CD4-positive, alpha-beta T cell treated with Interleukin-17A for 1 hour (primary cell): ENCODE measurements at places on chromosomes 16 and 17.

DNA sequence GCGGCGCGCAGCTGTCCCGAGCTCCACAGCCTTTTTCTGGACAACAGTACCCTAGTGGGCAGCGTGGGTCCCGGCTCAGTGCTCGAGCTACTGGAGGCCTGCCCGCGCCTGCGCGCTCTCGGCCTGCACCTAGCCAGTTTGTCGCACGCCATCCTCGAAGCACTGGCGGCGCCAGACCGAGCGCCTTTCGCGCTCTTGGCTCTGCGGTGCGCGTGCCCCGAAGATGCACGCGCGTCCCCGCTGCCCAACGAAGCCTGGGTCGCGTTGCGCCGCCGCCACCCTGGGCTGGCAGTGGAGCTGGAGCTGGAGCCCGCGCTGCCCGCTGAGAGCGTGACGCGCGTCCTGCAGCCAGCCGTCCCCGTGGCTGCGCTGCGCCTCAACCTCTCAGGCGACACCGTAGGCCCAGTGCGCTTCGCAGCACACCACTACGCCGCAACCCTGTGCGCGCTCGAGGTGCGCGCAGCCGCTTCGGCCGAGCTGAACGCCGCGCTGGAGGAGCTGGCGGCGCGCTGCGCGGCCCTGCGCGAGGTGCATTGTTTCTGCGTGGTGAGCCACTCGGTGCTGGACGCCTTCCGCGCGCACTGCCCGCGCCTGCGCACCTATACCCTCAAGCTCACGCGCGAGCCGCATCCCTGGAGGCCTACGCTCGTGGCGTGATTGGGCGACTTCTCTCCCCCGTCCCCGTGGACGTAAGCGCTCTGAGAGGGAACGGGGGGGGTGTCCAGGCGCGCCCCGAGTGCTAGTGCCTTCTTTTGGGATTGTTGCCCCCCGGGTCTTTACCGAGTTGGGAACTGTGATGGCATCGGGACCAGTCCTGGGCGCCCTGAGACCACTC is 1.2 kb upstream of the HSF4 start:
- DNase-seq: peak; percentile 64

- DNase-seq: no peak
Observed at GRCh38 chr16:81600275-81600674, 155.7 kb downstream of the CMIP start.

DNA sequence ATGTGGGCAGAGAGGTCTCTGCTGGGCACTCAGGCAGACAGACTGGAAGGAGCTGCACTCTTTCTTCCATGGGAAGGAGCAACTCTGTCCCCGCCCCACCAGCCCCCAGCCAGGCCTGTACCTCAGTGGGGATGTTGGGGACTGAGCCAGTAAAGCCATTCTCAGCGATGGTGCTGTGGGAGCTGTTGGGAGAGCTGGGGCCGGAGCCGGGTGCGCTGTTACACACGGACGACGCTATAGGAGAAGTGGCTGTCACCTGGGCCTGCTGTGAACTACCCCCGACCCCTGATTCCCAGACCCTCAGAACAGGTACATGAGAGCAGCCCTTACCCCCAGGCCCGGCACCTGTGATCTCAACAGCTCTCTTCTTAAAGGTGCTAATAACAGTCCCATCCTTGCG is 21.5 kb downstream of the G6PC3 start:
- DNase-seq: no peak

DNA sequence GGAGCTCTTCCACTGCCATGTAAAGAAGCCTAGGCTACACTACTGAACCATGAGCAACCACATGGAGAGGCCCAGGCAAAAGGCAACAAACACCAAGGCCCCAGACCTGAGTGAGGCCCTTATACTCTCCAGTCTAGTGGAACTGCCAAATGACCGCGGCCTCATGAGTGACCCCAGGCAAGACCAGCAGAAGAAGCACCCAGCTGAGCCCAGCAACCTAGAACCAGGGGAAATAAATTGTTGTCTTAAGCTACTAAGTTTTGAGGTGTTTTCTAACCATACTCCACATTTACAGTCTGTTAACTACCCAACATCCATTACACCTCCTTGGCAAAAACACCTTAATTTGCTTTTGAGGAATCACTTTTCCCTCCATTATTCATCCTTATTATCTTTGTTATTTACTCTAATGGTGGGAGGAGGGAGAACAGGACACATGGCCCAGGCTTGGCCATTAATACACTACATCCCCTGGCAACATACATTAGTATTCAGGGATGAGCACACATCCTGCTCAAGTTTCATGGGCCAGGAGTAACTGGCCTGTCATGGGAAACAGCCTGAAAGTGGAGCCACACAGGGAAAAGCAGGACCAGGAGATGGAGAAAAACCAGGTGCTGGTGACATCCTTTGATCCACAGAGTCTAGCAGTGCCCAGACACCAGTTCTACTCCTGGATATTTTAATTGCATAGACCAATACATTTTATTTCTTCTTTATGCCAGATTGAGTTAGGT is 26.2 kb downstream of the SLC39A11 start:
- DNase-seq: no peak

DNA sequence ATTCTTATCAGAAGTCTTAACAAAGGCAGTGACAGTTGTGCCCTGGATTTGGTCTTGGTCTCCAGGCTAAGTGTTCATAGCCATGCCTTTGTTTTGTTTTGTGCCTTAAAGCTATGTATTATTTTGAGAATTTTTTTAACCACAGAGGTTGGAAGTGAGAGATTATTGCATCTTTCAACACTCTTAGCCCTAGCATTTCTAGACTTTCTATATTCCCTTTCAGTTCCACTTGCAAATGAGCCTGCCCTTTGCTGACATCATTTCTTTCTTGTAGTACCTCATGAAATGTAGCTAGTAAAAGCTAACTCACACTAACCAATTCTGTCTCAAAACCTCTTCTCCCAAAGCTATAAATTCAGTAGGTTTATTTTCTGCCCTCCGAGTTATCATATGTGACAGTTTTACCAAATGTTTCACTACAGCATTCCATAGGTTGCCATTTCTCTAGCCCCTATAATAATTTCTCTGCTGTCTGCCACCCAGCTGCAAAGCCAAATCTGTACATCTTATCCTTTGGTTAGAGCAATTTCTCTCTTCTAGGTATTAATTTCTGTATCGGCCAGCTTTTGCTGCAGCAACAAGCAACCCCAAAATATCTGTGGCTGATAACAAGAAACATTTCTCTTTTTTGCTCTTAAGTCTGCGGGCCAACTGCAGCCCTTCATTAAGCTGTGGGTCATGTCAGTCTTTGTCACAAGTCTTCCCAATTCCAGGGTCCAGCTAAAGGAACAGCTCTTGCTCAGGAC is 14.2 kb upstream of the CCL1 start:
- DNase-seq: no peak

DNA sequence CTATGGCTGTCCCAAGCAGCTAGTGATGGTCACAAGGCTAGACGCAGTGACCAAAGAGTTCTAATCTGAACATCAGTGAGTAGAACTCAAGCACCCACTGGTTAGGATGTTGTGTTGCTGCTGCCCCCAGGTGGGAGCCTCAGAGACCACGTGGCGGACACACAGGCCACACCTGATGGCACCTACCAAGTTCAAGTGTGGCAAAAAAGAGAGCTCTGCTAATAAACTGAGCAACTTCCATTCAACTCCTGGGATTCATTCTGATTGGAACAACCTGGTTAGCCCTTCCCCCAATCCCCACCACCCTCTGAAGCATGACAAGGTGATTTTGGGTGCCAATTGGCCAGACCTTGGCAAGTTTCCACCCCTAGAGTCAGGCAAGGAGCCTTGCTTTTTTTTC is 3.5 kb upstream of the LCMT1 start:
- DNase-seq: peak; percentile 64

- no peak for DNase-seq
Observed at GRCh38 chr16:74742051-74742481, 32.6 kb downstream of the FA2H start.

GRCh38 chr17:71809537-71809936 is 311.3 kb upstream of the SOX9 start:
- DNase-seq: no peak

GRCh38 chr16:47129755-47130435 is 13.8 kb downstream of the NETO2 start:
- no peak for DNase-seq

GRCh38 chr17:32503251-32504165 is 16.7 kb downstream of the CDK5R1 start:
- peak; percentile 71 for DNase-seq

- no peak for DNase-seq
Observed at GRCh38 chr17:6592173-6592572, 35.8 kb upstream of the PITPNM3 start.
